ENCODE measurements at places on chromosomes 5 and 9.

DNA sequence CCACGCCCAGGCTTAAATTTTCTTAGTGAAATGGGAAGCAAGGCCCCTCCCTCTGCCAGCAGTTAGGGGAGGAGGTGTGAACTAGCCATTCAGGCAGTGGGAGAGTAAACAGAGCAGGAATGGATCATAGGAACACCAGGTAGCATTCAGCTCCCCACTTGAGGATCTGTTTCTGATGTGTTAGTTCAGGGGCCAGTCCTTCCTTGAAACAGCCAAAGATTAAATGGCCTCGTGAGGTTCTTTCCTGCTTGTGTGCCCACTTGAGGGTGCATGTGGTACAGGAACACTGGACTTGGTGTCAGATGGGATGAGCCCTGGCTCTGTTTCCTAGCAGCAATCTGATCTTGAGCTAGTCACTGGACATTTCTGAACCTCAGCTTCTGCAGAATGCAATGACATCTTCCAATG, 21.2 kb downstream of the FAXDC2 start:
- no peak for DNase-seq

DNA sequence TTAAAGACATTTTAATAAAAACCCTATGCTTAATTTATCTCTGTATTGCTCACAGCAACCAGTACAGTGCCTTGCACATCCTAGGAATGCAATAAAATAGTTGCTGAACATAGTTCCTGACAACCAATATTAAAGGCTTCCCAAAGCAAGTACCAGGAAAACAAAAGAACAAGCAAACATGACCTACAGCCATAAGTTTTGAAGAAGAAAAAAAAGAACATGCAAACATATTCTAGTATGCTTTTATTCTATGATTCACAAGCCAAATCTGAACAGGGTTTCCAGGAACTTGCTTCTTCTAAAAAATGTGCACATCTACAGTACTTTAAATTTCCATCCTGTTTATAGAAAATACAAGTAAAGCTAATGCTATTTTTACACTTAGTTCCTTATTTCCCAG, 4.5 kb downstream of the CEMIP2 start:
- no peak for DNase-seq

DNA sequence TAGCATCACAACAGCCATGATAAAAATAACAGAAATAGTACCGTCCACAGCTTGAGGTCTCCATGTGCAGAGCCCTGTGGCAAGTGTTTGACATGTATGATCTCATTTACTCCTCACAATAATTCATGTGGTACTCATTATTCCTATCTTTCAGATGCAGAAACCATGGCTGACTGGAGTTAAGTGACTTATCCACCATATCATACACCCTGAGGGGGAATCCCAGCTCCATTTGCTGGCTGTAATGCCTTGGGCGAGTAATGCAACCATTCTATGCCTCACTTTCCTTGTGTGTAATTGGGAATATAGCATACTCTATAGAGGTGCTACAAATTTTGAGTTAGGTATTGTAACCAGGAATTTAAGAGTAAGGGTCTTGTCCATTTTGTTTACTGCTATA, 347.0 kb upstream of the CLINT1 start:
- no peak for DNase-seq

DNA sequence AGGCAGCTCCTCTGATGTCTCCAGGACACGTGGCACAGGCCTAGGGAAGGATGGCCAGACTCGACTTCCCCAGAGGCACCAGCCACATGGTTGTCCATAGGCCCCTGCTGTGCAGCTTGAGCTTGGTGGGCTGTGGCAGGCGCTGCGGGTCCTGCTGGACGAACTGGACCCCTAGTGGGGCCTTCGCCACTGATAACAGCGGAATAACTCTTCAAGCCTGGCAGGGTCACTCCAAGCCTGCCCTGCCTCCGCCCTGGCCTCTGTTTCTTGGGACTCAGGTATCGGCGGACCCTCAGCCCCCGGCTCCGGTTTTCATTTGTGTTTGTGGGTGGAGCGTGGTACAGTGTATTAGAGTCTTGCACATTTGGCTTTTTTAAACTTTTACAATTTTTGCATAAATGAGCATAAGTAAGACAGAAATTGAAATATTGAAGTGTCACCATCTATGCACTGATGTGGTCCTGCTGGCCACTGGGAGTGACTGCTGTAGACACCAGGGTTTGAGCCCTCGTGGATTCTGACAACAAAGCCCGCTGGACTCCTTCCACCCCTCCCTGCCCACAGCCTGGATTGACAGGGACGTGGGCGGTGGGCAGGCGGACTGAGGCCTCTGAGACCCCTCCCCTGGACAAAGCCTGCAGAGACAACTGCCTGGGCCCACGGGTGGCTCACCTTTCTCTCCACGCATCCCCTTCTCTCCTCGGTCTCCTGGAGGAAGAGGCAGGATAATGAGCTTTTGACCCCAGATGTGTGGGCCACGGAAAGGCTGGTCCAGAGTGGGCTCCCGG, 3.8 kb downstream of the FCN1 start:
- DNase-seq = no peak

DNA sequence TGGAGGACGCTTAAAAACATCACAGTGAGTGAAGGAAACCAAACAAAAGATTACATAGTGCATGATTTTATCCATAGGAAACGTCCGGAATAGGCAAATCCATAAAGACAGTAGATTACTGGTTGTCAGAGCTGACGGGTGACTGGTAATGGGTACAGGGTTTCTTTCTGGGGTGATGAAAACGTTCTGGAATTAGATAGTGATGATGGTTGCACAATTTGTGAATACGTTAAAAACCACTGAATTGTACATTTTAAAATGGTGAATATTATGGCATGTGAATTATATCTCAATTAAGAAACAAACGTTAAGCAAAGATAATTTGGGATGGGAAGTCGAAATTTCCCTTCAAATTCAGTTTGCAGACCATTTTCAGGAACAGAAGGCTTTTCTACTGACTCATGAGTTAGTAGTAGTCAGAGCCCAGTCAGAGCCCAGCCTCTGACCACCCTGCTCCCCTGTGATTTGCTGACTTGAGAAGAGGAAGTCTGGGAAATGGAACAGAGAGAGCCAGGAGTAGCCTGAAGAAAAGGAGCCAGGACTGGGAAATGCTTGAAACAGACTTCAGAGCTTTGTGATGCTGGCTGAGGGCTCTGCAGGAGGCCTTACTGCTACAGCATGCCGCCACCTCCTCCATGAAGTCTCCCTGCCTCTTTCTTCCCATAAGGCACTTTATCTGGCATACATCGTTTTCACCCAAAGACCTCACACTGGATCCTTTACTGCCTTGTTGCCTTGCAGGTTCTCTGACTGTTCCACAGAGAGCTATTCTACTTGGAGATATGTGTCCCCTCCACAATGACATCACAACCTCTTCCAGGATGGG, 46.4 kb upstream of the CTNNA1 start:
- DNase-seq = no peak

GRCh38 chr5:55232271-55232984, 980 bp downstream of the CCNO start:
- DNase-seq = no peak

GRCh38 chr5:64722588-64722987, 32.3 kb downstream of the SHISAL2B start:
- no peak for DNase-seq

DNA sequence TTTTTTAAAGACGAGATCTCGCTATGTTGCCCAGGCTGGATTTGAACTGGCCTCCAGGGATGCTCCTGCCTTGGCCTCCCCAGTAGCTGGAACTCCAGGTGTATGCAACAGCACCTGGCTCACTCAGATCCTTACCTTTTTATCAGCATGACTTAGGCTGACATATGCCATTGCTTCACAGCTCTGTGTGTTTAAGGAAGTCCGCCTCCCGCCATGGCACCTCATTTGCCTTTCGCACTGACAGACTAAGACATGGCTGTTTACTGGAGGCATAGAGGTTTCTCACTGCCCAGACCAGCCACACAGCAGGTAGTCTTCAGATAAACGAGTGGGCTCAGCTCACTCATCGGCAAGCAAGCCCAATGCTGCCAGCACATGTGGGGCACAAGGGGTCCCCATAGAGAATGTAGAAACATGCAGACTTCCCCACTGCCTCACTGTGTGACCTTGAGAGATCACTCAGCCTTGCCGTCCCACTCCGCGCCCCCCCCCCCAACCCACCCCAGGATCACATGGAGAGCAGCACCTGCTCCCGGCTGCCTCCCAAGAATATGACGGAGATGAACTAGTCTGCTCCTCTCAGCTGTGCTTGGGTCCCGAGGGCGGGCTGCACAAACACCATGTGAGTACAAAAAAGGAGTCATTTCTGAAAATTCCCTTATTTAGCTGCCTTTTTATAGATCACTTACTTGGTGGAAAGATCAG, 62.8 kb downstream of the DCP2 start:
- DNase-seq = no peak

- DNase-seq = no peak
Measured at GRCh38 chr5:76443066-76443800, 40.1 kb downstream of the IQGAP2 start.

GRCh38 chr5:172281346-172281745, 2.2 kb downstream of the UBTD2 start:
- no peak for DNase-seq

DNA sequence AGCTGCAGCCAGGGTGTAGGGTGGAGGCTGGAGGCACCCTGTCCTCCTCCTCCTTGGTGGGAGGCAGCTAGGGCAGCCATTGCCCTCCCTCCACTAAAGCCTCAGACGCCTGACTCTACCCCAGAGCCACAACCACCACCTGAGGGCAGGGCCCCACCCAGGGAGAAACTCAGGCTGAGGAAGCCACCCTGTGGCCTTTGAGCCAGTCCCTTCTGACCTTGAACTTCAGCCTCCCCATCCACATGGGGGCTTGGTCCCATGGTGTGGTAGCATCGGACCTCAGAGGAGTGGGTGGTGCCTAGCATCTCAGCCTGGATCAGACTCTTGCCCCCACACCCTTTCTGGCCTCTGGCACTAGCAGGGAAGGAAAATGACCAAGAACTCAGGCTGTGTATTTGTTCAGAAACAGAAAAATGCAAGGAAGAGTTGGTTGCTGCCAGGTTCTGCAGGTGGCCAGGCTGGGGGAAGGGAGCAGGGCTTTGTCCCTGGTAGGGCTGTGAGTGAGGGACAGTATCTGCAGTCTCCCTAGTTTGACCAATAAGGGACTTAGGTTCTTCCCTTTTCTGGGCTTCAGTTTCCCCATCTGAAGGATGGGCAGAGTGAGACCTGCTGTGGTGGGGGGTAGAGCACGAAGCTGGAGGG, 3.2 kb downstream of the DAB2IP start:
- no peak for DNase-seq

DNA sequence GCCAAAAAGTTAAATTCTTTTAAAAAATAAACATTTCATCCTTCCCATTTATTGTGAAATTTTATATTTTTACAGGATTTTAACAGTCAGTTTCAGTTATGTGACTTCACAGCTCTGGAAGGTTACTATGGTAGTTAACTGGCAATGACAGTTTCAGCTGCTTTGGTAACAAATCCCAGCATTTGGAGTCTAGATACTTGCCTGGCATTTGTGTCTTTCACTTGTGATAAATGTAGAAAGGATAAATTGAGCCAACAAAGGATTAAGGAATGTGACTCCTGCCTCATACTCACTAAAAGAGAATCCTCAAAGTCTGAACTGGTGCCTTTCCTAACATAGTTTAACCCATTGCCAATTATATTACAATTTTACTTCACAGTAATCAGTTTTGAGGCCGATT, 315.5 kb downstream of the FER start:
- no peak for DNase-seq

DNA sequence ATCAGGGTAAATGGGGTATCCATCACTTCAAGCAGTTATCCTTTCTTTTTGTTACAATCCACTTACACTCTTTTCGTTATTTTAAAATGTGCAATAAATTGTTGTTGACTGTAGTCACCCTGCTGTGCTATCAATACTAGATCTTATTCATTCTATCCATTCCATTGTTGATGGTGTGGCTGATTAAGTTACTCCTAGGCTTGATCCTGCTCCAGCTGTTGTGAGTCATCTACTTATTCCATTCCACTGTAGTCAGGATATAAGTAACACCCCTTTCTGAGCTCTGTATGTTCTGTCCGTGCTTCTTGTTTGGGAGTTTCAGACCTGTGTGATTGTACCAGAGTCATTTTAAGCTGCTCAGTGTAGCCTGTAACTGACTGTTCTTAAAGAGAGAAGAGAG, 122.5 kb upstream of the RUSC2 start:
- DNase-seq = no peak

DNA sequence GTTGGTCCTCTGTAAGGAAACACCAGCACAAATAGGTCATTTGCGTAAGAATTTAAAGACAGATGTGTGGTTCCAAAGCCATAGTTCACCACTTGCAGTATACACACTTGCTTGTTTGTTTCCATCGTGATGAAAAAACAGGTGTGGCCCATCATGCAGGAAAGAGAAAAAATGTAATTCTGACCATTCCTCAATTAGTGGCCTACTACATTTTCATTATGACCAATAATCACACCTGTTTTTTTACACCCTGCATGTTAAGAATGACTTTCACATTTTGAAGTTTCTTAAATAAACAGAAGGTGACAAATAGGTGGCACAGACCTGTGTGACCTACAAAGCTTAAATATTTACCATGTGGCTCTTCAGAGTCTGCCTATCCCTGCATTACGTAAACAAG, 2.2 kb upstream of the ICE1 start:
- DNase-seq = no peak

- no peak for DNase-seq
Measured at GRCh38 chr9:6133346-6134063, 82.1 kb upstream of the IL33 start.

- no peak for DNase-seq
Measured at GRCh38 chr9:711761-712553, 129.5 kb upstream of the DMRT1 start.

Measured in hematopoietic multipotent progenitor cell treated with erythropoietin and hydrocortisone succinate and interleukin-3 and kit ligand, for 15 days (in vitro differentiated cells).